Central memory CD4-positive, alpha-beta T cell (primary cell): ENCODE measurements at places on chromosomes 12 and 14.
A peak's percentile ranks its signal among the peaks of the same experiment; 100 is the strongest.

- DNase-seq = no peak
These were observed 63.5 kb downstream of the CLMN start for GRCh38 chr14:95256002-95256775.

DNA sequence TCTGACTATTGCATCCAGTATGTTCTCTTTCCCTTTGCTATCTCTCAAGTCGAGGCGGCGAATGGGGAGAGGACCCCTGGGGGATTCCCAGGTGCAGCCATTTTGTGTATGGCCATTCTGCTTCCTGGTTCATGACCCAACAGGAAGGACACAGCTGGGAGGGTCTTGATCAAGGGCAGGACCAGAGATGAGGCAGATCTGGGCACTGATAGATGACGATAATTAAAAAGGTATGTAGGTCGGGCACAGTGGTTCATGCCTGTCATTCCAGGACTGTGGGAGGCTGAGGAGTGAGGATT is 73.9 kb downstream of the EID3 start:
- DNase-seq = no peak

- no peak for DNase-seq
These were observed 161.1 kb downstream of the SNAPC1 start for GRCh38 chr14:61923348-61923747.

DNA sequence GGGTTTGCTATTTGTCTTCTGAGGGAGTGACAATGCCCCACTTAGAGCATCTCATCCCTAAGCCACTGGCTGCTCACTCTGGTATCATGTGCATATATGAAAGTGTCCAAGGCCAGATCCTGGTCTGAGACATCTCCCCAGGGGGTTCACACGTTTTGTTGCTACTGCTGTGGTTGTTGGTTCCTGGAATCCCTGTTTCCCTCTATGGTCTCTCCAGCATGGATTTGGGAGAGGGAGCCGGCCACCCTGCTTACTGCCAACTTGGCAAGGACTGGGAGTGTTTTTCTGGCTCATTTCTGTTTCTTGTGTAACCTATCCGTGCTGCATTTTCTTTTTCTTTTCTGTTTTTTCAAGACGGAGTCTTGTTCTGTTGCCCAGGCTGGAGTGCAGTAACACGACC is 101.3 kb upstream of the MAX start:
- no peak for DNase-seq

DNA sequence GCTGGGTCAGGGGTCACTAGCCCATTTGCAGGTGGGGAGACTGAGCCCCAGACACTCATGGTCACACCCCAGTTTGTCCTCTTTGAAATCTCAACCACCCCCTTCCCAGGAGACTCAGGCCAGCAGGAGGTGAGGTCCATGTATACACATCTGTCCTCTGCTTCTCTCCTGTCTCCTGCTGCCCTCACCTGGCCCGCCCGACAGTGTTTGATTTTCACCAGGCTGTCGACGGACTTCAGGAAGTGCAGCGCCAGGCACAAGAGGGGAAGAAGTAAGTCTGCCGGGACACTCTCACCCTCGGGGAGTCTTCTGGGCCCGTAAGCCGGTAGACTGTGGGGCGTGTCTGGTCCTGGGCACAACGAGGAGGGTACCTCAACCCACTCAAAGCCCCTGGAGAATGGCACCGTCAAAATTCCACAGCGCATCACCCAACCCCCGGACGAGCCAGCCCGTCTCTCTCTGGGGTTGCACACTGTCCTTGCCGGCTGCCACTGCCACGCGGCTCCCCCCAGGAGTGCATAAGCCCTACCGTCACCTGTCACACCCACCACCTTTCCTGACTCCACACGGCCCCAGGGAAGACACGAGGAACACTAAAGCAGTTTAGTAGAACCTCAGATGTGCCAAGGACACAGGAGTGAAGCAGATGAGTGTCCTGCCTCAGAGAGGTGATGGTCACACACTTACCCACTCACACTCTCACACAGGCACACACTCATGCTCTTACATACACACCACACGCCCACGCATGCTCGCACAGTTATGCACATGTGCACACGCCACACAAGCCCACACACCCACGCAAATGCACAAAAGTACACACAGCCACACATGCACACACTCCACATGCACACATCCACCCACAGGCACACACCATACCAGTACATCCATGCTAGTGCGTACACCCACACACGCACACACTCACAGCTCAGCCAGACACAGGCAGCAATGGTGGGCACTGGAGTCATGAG is 13.1 kb upstream of the SIVA1 start:
- no peak for DNase-seq

DNA sequence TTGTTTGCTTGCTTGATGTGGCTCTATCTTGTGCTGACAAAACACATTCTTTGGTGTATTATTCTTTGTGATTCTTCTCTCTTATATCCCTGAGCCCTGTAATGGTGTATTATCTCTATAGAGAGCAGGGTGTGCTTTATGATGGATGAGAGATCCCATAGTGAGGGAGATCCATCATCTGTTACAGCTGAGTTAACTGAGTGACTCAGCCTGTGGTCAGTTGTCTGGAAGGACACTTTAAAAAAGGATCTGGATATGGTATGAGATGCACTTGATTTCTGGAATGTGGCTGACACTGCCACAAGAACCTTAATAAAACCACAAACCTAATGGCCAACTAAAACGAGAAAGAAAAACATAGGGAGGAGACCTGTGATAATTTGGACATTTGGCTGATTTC is 461.4 kb upstream of the SYT1 start:
- no peak for DNase-seq

- peak; percentile 45 for DNase-seq
These were observed at the start of gene TMEM63C for GRCh38 chr14:77181603-77182437. TSS of gene TMEM63C (plus strand) at chr14:77181798. CDS start at chr14:77218814, 37,016 bp downstream.

GRCh38 chr12:22256041-22256441 is 78.5 kb downstream of the ST8SIA1 start:
- no peak for DNase-seq

GRCh38 chr12:126856958-126857357 is 1410.0 kb upstream of the TMEM132C start:
- DNase-seq = no peak
